ENCODE measurements at places on chromosomes 4 and X.

DNA sequence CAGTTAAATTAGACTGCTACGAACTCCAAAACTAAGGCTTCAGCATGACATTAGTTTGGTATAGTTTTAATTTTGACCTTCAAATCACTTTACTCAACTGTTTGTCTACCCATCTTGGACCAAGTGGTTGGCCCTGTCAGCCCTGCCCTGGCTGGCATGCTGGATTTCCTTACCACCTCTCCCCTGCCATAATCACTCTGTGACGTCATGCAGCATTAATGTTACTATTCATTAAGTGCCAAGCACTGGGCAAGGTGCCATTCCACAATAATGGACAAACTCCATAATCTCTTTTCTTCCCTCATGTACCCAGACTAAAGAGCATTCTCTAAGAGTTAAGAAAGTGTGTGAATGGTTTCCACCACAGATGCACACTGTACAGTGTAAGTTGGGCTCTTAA lies 277.0 kb upstream of the INTU start:
- DNase-seq: no peak

DNA sequence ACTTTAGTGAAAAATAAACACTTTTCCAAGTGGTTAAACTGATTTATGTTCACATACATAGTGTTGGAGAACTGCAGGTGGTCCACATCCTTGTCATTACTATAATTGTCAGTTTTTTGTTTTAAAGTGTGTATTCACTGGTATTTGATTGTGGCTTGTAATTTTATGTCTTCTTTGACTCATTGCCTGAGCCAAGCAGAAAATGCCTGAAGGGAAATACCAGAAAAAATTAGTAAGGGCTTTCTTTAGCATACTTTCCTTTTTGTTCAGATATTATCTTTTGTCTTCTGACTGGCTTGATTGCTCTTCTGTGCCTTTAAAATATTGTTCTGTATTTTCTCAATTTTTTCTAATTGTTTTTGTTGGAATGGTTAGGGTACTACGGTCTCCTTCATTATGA lies 981.3 kb downstream of the C4orf33 start:
- no peak for DNase-seq

GRCh38 chrX:100645106-100645505 lies 1.1 kb downstream of the SRPX2 start:
- no peak for DNase-seq

GRCh38 chr4:30903502-30904214 lies 183.5 kb downstream of the PCDH7 start:
- DNase-seq: no peak
